ENCODE measurements at places on chromosomes 13 and 19.

- DNase-seq: no peak
These were observed 7.7 kb upstream of the SLC25A15 start for GRCh38 chr13:40781717-40782116.

- DNase-seq: no peak
These were observed 5.6 kb downstream of the RANBP3 start for GRCh38 chr19:5972355-5972731.

GRCh38 chr13:107612376-107612775 lies 603.0 kb downstream of the LIG4 start:
- DNase-seq: no peak

DNA sequence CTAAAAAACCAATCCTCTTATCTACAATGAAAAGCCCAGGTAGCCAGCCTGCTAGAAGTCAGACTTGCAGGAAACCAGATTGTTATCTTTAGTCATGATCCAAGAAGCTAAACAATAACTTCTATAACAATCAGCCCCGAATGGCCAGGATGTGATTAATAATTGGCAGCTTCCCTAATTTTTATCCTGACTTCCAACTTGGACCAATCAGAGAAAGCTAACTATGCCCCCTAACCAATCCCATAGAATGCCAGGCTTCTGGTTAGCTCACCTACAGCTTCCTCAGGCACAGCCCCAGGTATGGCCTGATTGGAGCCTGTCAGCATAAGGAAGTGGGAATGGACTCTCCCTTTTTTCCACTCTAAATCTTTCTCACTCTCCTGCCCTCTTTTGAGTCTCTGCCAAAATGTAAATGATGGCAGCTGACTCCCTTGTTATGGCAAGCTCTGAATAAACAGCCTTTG lies 394.9 kb downstream of the DLEU7 start:
- DNase-seq: no peak

GRCh38 chr13:100442095-100442832 lies 146.3 kb downstream of the GGACT start:
- DNase-seq: no peak

GRCh38 chr19:53519446-53519845 lies 18.5 kb upstream of the ZNF331 start:
- DNase-seq: no peak

GRCh38 chr19:30130356-30131122 lies 188.5 kb downstream of the URI1 start:
- no peak for DNase-seq

- no peak for DNase-seq
These were observed 5.7 kb upstream of the FBXO27 start for GRCh38 chr19:39038098-39038497.

DNA sequence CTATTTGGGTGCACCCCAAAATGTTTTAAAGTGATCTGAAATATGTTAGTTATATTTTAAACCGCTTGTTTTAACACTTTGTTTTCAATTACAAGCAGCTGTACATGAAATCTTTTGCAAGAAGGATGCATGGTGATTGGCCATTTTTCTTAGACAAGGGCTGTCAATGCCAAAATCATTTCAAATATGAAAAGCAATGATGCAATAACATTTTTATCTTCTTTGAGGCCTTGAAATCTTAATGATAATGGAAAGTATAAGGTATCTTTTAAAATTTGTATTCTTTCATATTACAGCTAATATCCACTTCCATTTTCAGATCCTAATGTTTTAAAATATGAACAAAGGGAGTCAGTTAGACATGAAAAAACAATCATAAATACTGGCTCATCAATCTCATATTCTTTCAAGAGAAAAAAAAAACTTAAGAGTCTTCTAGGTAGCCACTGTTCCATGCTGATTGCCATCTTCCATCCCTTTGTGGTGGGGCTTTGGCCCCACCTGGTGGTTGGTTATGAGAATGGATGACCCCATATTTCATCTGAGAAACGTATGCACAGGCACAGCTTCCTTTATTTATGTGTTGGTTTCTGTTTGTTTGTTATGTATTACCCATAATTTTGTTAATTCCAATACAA lies 330.3 kb upstream of the MIR17HG start:
- DNase-seq: no peak

GRCh38 chr13:73998631-73999030 lies 135.6 kb downstream of the KLF12 start:
- DNase-seq: no peak

DNA sequence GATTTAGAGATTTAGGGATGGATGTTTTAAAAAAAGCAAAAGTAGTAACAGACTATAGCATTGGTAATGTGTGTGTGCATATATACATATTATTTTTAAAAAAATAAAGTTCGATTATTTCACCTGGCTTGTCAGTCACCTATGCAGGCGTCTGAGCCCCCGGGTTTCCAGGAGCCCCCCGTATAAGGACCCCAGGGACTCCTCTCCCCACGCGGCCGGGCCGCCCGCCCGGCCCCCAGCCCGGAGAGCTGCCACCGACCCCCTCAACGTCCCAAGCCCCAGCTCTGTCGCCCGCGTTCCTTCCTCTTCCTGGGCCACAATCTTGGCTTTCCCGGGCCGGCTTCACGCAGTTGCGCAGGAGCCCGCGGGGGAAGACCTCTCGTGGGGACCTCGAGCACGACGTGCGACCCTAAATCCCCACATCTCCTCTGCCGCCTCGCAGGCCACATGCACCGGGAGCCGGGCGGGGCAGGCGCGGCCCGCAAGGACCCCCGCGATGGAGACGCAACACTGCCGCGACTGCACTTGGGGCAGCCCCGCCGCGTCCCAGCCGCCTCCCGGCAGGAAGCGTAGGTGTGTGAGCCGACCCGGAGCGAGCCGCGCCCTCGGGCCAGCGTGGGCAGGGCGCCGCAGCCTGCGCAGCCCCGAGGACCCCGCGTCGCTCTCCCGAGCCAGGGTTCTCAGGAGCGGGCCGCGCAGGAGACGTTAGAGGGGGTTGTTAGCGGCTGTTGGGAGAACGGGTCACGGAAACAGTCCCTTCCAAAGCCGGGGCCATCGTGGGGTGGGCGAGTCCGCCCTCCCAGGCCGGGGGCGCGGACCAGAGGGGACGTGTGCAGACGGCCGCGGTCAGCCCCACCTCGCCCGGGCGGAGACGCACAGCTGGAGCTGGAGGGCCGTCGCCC lies 840 bp upstream of the CCNA1 start:
- DNase-seq: no peak

DNA sequence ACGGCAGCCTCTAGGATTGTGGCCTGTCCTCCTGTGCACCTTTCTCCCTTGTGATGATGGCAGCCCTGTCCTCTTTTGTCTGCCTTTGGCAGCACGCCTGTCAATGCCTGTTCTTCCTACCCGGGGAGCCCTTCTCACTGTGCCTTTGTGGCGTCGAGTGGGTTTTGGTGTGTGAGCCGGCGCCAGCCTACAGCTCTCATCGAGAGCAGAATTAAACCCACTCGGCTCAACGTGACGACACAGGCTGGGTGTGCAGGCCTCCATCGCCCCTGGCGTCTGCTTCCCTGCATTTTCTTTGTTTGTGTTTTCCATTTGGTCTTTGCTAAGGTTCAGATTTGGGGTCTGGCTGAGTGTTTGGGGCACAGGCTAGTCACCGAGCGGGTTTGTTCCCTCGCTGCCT lies 34.4 kb downstream of the AP1M1 start:
- DNase-seq: no peak

Measured in T-helper 22 cell (primary cell).